ENCODE measurements at places on chromosomes 12 and 14. TPM values are rescaled to one million over a fixed set of nuclear protein-coding genes. Genes with fewer than 3 reads are reported as not detected.

GRCh38 chr12:93000026-93000425 is 70.9 kb upstream of the EEA1 start:
- no peak for DNase-seq
- H3K27ac ChIP-seq = no peak overlapping the region
- no peaks in the 10 kb centered on the region for H3K27me3 ChIP-seq
- no peak overlapping the region for H3K4me3 ChIP-seq

KRT73 gene
- polyA plus RNA-seq = not detected

DNA sequence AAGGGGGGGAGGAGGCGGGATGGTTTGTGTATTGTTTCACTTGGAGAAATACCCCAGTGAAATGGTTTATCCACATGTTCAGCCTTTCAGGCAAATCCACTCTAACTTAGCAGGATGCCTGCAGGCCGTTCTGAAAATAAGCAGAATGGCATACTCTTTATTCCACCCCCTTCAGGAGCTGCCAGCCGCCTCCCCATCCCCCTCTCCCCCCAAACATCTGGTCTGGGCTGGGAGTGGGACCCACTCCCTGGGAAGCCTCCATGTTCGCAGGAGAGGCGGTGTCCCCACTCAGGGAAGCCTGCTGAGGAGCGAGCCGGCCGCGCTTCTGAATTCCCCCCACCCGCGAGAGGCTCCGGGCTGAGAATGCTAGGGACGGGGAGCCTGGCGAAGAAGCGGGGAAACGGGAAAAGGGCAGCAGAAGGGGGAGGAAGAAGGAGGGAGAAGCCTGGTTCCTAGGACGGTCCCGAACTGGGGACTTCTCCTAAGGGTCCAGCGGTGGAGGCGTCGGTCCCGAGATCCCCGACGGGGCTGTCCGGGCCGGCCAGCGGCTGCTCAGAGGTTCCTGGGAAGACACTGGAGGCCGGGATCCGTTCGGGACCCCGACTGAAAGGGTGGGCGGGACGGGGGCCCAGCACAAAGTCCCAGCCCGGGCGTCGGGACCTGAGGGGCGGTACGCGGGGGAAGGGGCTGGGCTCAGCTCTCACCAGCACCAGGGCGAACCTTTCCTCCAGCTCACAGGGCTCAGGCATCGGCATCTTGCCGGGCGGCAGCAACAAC is 666 bp downstream of the FMNL3 start:
- H3K36me3 ChIP-seq = no peaks in the 10 kb centered on the region
- peak overlapping the region; percentile 95 for H3K27ac ChIP-seq
- DNase-seq = peak; percentile 75

DNA sequence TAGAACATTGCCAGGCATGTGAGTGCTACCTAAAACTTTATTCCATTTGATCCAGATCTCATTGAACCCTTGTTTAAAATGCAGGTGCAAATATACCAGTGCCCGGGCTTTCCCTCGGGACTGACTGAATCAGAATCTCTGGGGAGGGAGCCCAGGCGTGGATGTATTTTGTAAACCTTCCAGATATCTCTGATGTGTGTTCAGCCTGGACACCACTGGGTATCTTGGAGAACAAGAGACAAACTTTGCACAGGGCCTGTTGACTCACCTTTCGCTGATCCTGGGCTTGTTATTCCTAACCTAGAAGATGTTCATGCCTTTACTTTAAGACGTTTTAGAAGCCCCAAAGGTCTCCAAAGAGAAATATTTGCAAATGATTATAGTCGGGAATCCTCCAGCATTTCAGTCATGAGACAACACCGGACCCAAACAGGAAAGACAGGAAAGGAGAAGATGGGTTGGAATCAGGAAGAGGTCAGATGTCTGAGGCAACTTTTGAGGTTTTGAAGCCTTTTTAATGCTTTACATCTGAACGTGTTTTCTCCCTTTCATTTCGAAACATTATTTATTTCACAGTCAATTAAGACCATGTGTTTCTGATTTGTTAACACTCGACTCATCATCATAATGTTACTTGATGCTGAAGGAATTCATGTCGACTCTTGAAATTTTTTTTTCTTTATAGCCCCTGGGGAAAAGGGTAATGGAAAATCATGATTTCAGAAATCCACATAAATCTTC is 118.6 kb downstream of the PLXNC1 start:
- no peaks in the 10 kb centered on the region for H3K27me3 ChIP-seq
- H3K4me3 ChIP-seq = no peak overlapping the region
